ENCODE measurements at places on chromosomes 5 and 9.

DNA sequence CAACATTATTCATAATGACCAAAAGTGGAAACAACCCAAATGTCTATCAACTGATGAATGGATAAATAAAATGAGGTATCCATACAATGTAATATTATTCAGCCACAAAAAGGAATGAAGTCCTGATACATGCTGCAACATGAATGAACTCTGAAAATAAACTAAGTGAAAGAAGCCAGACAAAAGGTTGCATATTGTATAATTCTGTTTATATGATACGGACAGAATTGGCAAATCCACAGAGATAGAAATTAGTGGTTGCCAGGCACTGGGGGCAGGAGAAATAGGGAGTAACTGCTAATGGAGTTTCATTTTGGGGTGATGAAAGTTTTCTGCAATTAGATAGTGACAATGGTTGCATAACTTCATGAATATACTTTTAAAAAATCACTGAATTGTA, 47.0 kb downstream of the KIF24 start:
- DNase-seq: no peak

GRCh38 chr5:73625944-73626811, at the start of gene ARHGEF28:
Gene ARHGEF28, plus strand, starts transcription at chr5:73626196. Its CDS starts 58,656 bp downstream, at chr5:73684852.
- DNase-seq: peak; percentile 56

GRCh38 chr9:3337515-3338225, 188.1 kb downstream of the RFX3 start:
- no peak for DNase-seq

GRCh38 chr9:114484215-114484853, 20.9 kb downstream of the WHRN start:
- DNase-seq: no peak

DNA sequence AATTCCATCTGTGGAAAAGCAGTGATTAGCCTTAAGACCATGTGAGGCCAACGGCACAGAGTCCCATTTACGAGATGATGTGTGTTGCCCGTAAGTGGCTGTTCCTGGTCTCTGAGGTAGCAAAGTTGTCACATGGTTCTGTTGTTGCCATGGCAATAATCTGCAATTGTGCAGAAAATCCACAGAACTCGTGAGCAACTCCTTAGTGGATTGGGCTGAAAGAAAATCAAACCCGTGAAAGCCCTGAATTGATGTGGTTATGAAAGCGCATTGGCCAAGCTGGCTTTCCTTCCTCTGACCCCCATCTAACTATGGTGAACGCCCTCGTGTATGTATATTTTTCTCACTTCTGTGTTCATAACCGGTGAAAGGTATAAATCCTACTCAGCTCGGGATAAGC, 614.7 kb downstream of the EBF1 start:
- no peak for DNase-seq

DNA sequence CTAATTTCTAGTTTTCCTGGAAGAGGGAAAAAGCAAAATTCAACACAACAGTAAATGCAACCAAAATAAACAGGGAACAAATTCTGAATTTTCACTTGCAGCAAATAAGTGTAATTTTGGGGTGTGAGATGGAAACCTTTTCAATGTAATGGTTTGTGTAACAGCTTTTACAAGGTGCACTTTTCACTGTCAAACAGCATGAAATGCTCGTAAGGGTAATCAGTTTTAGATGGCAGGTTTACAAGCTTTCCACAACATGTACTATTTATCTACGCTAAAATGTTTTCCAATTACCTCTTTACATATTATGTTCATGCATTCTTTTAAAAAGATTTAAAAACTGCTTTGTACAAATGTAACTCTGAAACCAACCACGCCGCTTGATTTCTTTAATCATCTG, 115.3 kb downstream of the RFX3 start:
- no peak for DNase-seq

DNA sequence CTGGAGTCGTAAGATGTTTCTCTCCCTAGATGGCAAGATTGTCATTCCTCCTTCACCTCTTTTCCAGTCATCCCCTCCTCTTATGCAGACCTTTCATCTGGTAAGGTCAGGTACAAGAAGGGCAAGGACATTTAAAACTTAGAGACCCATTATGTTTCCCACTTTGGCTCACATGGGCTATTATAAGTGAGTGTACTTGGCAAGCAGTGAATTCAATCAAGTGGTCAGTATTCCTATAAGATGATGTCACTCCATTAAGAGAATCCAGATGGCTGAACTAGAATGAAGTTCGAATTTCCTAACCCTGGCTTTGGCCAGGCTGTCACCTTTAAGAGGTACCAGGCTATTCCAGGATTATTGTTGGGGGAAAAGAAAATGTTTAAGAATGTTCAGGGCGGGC, 32.2 kb downstream of the ZNF131 start:
- DNase-seq: no peak

Measured in amniotic stem cell (primary cell).